RWPE1 (cell line): ENCODE measurements at places on chromosomes 7 and 10.

DNA sequence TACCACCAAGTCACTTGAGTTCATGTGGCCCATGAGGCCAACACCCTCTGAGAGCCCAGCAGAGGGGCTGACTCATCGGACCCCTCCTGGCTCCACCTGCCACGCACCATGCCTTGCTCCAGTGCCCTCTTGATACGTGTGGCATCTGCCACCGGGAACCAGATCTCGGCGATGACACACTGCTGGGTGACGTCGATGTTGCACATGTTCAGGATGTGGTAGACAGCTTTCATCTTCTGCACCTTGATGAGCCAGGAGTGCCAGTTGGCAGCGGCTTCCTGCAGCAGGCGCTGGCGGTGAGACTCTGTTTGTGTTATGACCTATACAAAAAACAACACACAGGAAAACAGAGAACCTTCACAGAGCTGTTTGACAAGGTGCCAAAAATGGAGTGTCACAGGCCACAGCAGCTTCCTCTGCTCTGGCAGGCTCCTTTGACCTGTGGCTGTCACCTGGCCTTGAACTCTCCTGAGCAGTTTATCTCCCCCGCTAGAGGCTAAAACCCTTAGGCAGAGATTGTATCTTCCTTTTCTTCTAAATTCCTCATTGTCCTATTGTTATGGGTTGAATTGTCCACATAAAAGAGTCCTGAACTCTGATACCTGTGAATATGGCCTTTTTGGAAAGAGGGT lies 45.2 kb upstream of the TMEM213 start:
- DNase-seq, result no peak

DNA sequence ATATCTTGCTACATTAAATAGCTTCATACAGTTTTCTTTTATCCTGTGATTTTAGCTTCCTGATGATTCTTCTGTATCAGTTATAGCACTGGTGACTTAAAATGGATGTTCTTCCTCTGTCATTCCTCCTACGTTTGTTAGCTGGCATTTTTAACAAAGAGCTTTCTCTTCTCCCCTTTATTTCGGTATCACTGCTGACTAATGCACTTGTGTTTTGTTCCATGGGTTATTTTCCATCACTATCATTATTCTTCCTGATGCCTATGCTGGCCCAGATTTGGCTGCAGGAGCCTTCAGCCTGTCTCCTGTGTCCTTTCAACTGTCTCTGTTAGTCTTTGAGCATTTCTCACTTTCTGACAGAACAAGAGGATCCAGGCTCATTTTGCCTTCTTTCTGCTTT lies 13.1 kb downstream of the BMS1 start:
- DNase-seq, result no peak

DNA sequence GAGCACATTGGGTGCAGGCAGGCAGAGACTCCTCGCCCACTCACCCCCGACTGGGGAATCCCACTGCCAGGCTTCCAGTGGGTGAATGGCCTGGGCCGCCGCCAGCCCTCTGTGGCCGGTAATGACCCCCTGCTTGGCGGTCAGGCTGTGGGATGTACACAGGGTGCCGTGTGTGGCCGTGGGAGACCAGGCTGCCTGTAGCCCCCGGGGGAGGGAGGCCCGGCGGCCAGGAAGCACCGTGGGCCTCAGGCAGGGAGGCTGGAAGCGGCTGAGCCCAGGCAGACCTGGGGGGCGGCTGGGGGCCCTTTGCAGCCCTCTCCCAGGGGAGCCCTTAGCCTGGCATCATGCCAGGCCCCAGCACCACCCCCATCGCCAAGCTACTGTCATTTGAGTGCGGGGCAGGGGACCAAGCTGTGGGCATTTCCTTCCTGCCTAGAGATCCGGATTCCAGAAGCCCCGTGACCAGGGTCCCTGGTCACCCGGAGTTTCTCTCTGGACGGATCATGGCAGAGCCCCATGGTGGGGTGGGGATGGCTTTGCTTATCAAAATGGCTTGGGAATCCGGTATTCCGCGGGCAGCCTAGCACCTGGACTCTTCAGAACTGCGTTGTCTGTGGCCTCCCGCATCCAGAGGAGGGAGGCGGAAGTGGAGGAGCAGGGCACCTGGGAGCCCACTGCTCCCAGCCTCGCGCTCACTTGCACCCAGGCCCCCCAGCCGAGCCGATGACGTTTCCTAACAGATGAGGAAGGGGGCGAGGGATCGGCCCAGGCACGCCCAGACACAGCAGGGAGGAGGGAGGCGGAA lies 1.1 kb downstream of the TTYH3 start:
- DNase-seq, result peak; percentile 58

- DNase-seq, result no peak
Observed at GRCh38 chr10:118311505-118311904, 30.6 kb downstream of the FAM204A start.

- no peak for DNase-seq
Observed at GRCh38 chr10:79502561-79503309, 9.6 kb upstream of the EIF5AL1 start.

- DNase-seq, result peak; percentile 8
Observed at GRCh38 chr7:28347475-28348318, 64.6 kb upstream of the CREB5 start.

DNA sequence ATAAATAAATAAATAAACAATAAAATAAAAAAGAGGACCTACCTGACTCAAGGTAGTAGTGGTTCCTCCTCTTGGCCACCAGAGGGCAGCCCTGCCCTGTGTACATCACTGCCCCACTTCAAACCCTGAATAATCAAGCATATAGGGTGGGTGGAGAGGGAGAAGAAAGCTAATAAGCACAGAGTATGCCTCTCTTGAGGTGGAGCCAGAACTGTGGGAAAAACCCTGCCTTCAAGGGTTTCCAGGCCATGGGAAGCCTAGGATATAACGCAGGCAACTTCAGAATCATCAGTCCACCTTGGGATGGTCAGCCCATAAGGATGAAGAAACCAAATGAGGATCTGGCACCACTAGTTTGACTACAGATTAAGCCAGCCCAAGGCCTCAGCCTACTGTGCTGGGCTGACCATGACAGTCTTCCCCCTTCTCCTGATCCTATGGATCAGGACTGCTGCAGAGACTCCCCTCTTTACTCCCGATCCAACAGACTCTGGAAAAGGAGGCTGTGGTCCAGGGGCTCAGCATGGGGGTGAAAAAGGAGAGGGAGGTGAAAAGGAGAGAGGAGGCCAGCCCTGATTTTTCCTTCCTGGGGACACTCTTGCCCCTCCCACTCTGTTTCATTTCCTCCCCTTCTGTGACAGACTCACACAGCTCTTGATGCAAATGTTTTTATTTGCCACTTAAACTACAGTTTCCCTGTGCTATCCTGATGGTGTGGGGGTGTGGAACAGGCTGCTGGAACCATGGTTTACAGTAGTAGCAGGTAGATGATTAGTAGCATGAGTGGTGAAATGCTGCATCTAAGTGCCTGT lies 10.1 kb downstream of the AVPI1 start:
- DNase-seq, result peak; percentile 90

- DNase-seq, result no peak
Observed at GRCh38 chr10:124632064-124632531, 112.1 kb downstream of the FAM53B start.

GRCh38 chr10:34121125-34121753 lies 693.9 kb downstream of the PARD3 start:
- DNase-seq, result no peak

DNA sequence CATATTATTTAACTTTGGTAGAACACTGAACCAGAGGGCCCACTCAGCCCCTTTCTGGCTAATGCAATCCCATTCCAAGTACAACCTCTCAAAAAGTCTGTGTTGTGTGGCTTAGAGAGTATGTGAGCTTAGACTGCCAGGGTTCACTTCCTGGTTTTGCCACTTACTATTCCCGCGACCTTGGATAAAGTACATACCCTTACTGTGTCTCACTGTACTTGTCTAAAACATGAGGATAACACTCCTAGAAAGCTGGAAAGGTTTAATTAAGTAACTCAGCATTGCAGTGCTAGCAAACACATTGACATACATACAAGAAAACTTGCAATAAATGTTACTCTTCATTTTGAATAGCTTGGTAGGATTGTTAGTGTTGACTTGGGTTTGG lies 215.8 kb downstream of the CHCHD3 start:
- DNase-seq, result no peak

DNA sequence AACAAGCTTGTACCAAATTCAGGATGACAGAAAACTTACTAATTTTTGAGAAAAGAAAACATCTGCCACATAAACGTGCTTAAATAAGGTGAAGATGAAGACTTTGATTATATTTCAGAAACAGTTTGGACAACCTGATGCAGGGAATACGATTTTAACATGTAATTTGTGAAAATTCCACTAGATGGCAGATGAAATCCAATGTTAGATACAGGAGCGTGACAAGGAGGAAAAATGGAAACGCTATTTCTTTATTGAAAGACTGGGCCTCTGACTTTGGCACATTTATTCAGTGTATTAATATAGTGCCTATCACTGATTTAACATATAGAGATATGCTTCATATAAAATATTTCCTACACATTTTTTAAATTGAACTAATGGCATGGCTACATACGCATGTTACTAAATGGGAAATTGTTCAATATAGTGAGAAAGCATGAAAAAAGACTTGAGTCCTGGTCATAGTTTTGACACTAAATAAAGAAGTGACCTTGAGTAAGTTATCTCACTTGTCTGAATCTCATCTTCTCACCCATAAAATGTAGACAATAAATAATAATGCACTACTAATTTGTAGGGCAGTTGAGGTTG lies 60.7 kb downstream of the CD36 start:
- DNase-seq, result peak; percentile 36

DNA sequence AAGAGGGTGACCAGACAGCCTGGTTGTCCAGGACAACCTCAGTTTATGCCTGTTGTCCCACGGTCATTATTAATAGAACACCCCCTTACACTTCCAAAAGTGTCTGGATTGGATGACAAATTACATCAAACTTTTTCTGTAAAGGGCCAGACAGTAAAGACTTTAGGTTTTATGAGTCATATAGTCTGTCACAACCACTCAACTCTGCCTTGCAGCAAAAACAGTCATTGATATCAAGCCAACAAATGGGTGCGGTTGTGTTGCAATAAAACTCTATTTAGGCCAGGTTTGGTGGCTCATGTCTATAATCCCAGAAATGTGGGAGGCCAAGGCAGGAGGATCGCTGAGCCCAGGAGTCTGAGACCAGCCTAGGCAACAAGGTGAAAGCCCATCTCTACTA lies 66.7 kb upstream of the ATP6V0A4 start:
- DNase-seq, result peak; percentile 71

- no peak for DNase-seq
Observed at GRCh38 chr10:67550046-67550445, 145.9 kb downstream of the CTNNA3 start.

DNA sequence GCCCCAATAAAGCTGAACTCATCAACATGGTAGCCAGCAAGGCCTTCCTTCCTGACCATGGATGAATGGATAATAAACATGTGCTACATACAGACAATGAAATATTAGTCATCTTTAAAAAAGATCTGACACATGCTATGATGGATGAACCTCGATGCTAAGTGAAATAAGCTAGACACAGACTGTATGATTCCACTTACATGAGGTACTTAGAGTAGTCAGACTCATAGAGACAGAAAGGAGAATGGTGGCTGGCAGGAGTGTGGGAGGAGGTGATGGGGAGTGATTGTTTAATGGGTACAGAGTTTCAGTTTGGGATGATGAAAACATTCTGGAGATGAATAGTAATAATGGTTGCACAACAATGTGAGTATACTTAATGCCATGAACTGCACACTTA lies 114.1 kb upstream of the SORCS3 start:
- no peak for DNase-seq

GRCh38 chr7:70919481-70920073 lies 212.4 kb upstream of the GALNT17 start:
- DNase-seq, result no peak

GRCh38 chr7:2887816-2888215 lies 43.7 kb upstream of the GNA12 start:
- no peak for DNase-seq

GRCh38 chr10:6843894-6844650 lies 264.0 kb upstream of the PRKCQ start:
- no peak for DNase-seq

GRCh38 chr10:131635564-131636015 lies 265.2 kb upstream of the PPP2R2D start:
- peak; percentile 48 for DNase-seq

DNA sequence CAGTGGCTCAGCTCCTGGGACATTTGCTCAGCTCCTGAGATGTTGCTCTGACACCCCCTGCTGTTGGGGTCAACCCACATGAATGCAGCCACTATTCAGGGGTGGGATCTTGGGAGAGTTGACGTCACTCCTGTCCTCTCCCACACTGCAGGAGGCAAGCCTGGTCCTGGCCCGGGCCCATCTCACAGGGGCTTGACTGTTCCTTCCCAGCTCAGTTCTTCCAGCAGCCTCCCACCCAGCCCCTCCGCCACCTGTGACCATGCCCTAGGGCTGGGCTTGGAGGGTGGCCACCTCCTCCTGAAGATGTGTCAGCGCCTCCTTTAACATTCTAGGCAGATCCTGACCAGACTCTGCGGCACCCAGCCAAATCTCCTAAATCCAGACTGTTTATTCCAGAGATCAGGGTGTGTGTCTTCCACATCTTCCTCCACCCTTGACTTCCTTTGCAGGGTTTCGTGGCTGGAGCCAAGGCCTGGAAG lies 19.1 kb upstream of the OPALIN start:
- DNase-seq, result no peak

- DNase-seq, result no peak
Observed at GRCh38 chr10:31668326-31668725, 260.3 kb downstream of the ARHGAP12 start.

GRCh38 chr10:119776536-119776935 lies 50.7 kb downstream of the INPP5F start:
- DNase-seq, result no peak

- no peak for DNase-seq
Observed at GRCh38 chr10:66714741-66715140, 211.1 kb upstream of the LRRTM3 start.

- no peak for DNase-seq
Observed at GRCh38 chr7:5339955-5340354, 57.2 kb downstream of the SLC29A4 start.

DNA sequence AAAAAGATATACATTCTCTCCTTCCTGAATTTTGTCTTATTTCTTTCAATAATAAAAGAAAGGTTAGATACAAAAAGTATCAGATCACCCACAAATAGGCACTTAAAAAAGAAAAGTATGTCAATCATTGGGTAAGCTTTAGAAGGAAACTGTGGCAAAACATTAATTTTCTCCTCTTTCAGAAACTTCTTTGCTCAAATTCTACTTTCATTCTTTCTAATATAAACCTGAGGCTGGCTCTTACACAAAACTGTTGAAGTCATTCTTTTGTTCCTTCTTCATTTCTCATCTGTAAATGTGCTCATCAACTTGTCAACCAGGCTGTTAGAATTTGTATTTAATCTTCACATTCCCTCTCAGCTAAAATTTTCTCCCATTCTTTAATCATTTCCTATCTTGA lies 124.6 kb downstream of the LRRN3 start:
- DNase-seq, result no peak

GRCh38 chr10:131832056-131832685 lies 68.6 kb upstream of the PPP2R2D start:
- no peak for DNase-seq

- DNase-seq, result no peak
Observed at GRCh38 chr7:151508991-151509390, 10.7 kb downstream of the RHEB start.
